ENCODE measurements at places on chromosomes 5 and 9. TPM values are rescaled to one million over a fixed set of nuclear protein-coding genes. Genes with fewer than 3 reads are reported as not detected.
A peak's percentile ranks its signal among the peaks of the same experiment; 100 is the strongest.

DNA sequence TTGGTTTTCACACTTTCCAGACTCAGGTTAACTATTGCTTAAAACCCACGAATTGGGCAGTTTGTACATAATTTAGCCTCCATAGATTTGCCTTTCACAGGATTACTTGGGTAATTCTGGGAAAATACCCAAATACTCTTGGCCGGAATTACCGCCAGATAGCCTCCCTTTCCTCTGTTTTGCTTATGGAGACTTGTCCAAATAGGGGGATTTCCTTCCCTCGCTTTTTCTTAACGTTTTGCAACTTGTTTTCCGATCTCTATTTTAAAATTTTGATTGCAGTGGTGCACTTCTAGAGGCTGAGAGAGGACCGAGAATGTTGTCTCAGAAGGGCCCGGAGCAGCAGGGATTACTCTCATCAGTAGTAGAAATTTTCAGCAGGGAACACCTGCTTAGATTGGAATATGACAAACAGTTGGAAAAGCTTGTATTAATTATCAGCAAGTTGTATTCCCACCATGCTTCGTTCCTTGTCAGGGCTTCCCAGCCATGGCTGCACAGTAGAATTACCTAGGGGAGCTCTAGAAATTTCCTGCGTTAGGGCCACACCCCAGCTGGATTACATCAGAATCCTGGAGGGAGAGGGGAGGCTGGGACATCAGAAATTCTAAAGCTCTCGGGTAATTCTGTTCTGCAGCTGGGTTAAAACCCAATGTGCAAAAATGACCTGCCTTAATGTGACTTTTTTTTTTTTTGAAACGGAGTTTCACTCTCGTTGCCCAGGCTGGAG lies 329.1 kb downstream of the SH3GL2 start:
- no peak for DNase-seq

DNA sequence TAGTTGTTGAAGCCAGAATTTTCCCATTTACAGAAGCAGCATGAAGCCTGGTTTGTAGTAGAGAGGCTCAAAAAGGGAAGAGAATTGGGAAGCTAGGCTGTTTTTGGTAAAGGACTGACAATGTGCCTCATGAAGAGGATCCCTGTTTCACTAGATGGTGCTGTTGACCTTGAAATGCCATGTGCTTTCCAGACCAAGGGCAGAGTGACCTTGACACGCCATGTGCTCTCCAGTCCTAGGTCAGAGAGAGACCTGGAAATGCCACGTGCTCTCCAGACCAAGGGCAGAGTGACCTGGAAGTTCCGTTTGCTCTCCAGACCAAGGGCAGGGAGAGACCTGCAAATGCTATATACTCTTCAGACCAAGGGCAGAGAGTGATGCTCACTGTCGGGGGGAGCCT lies 32.0 kb downstream of the UNC13B start:
- no peak for DNase-seq

GRCh38 chr5:158746979-158747378 lies 352.7 kb downstream of the EBF1 start:
- no peak for DNase-seq

DNA sequence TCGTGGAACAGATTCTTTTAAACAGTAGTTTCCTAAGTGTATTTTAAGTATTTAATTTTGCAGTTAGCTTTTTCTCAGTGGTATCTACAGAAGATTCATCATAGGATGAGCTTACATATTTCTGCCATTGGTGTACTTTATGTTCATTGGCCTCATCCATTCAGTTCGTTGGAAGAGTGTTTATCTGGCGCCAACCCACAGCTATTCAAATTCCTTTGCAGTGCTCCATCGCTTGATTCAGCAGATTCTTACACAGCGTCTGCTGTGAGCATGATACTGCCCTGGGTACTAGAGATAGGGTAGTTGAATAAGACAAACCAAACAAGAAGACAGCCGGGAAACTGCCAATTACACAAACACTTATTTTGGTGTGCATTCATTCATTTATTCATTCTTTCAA lies 55.1 kb downstream of the NUP214 start:
- no peak for DNase-seq

DNA sequence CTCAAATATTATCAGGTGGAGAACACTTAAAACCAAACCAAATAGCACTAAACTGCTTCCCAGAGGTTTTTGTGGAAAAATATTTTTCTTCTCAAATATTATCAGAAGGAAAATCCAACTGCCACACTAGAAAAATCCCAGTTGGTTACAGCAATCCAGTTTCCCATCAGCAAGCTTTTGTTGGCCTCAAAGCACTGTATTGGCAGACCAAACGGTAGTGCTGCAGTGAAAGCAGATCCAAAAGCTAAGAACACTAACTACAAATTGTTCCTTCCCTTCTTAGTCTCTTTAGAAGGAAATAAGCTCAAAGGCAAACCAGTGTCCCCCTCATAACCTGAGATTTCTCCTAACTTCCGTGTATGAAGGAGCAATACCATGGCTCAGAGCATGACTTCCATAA lies 105.3 kb downstream of the TRIM36 start:
- no peak for DNase-seq

DNA sequence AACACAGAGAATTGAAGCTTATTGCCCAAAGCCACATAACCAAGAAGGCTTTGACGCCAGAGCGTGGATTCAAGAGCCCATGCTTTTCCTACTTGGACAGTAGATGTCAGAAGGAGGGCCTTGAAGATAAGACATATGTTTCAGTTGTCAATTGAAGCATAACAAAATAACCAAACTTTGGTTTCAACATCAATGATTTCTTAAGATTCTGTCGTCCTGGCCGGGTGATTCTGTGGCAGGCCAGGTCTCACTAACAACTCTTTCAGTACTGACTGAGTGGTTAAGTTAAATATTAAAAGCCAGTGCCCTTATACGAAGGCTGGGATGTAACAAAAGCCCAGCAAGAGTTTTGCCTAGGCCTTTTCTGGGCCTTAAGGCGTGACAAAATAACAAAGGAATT lies 94.0 kb downstream of the RCL1 start:
- DNase-seq = no peak

DNA sequence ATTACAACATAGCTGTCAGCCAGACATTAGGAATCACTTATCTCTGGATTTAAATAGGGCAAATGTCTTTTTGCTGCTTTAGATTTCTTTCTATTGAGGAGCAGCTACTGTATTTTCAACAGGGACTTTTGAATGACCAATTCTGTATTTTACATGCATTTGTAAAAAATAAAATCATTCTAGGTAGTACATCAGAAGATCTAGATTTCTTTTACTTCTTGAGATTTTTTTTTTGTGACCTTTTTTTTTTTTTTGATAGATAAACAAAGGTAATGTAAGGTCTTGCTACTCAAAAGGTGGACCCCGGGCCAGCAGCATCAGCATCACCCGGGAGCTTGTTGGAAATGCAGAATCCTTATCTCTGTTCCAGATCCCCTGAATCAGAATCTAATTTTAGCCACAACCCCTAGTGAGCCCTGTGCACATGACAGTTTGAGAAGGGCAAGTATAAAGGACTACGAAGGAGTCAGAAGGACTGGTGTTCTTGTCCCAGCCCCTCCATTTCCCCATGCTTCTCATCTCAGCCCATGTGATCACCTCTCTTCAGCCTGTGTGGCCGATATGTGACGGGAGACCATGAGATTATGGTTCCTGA lies 37.7 kb upstream of the CKMT2 start:
- no peak for DNase-seq

DNA sequence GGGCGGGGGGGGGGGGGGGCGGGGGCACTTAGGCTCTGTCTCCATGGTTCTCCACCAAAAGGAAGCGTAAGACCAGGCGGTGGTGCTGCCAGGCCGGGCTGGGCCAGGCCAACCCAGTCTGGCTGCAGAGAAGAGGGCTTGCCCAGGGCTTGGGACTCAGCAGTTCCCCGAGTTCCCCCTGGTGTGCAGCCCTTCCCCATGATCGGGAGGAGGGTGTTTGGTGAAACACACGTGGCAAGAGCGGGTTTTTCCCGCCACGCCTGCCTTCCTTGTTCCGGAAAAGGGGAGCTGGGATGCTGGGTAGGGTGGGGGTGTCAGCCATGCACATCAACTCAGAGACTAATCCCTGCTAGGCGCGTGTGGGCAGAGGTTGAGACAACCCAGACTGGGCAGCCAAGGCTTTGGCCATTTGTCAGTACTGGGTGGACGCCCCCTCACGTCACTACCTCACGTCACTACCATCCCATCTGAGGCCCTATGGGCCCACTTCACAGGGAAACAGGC lies 32.9 kb downstream of the PRRX2 start:
- peak; percentile 49 for DNase-seq

GRCh38 chr5:126919566-126919965 lies 110.8 kb downstream of the MARCHF3 start:
- peak; percentile 33 for DNase-seq

- no peak for DNase-seq
These were observed 15.6 kb downstream of the IRF1 start for GRCh38 chr5:132474881-132475496.

- no peak for DNase-seq
These were observed 42.7 kb upstream of the IRX4 start for GRCh38 chr5:1925111-1926070.

DNA sequence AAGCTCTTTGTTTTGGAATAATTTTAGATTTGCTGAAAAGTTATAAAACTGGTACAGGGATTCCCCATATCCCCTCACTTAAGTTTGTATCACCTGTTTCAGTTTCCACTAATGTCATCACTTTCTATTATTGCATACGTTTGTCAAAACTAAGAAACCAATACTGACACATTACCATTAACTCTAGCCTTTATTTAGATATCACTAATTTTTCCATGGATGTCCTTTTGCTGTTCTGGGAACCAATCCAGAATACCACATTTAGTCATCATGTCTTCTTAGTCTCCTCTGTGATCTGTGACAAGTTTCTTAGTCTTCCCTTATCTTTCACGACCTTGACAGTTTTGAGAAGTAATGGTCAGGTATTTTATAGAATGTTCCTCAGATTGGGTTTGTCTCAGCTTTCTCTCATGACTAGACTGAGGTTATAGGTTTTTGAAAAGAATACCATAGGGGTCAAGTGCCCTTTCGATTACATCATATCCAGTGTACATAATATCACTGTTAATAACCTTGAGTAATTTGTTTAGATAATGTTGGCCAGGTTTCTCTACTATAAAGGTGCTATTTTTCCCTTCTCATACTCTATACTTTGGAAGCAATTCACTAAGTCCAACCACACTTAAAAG lies 51.9 kb upstream of the NMUR2 start:
- no peak for DNase-seq

- DNase-seq = no peak
These were observed 128.3 kb downstream of the SLF1 start for GRCh38 chr5:94746731-94747124.

- peak; percentile 70 for DNase-seq
These were observed at the start of gene NIM1K for GRCh38 chr5:43191740-43192557. Gene NIM1K (plus strand): TSS chr5:43192225. CDS start chr5:43245776, 53,551 bp downstream.

- no peak for DNase-seq
These were observed 197.4 kb downstream of the WDR70 start for GRCh38 chr5:37576552-37576951.

- DNase-seq = no peak
These were observed 136.5 kb upstream of the LIFR start for GRCh38 chr5:38692781-38693527.

DNA sequence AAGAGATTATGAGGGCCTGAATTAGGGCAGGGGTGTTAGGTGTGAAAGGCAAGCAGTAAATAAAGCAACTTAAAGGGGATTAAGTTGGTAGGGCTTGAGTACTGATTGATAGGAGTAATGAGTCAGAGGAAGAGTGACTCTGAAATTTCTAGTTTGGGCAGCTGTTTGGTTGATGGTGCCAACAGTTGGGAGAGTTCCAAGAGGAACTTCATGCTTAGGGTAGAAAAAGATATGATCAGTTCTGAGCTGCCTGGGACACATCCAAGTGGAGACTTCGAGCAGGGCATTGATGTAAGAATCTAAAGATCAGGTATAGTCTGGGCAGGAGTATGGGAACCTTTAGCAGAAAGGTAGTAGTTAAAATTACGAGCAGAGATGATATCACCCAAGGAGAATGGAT lies 10.2 kb downstream of the MAMDC2 start:
- DNase-seq = no peak

- DNase-seq = no peak
These were observed 2.3 kb upstream of the PLK2 start for GRCh38 chr5:58462154-58462553.

DNA sequence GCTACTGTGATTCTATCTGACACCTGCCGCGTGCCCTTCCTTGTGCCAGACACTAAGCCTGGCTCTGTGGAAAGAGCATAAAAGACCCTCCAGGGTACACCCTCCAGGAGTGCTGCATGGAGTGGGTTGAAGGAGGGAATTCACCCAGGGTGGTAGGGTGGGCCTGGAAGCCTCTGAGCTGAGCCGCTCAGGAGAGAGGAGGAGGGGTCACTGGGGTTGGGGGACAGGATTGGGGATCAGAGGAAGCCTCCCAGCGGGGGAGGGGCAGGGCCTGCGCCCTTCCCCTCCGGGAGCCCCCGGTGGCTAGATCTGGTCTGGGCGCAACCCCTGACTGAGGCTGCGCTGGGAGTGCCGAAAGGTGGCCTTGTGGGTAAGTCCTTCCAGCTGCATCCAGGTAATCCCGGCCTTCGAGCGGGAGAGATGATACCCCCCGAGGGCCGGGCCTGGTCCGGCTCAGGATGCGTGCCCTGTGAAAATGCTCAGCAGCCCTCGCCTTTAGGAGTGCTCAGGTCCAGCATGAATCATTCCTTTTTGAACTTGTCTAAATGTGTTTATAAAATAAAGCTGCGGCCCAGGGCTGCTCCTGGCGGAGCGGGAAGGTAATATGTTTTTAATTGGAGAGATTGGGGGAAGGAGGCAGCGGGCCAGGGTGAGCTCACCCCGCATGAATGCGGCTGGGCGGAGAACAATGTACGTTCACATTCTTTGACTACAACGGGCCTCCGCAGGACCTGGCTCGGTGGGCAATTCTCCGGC lies 118.1 kb upstream of the SMIM23 start:
- DNase-seq = peak; percentile 75

DNA sequence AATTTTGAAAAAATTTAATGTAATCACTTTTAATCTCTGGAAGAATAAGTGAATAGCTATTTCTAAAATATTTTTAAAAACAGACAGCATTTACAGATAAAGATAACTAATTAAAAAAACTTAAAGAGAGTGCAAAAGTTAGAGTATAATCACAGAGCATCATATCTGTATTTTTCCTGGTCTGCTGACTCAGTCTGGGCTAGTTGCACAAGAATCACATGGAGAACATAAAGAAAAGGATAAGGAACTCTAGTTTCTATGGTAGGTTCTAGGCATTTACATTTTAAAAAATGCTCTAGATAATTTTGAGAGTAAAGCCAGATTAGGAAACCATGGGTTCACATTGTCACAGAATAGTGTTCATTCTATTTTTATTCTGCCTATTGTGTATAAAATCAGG lies 347.4 kb downstream of the PSAT1 start:
- DNase-seq = no peak

N4BP3 gene
- 2.9 TPM for total RNA-seq

ANKRD18A gene
- 1.5 TPM for total RNA-seq

PCDHB12 gene
- 0.92 TPM for total RNA-seq

RAI14 gene
- 10.3 TPM for total RNA-seq

IGFBPL1 gene
- not detected for total RNA-seq

Measured in heart left ventricle (tissue), 16 donors.